Stromal cell of bone marrow (primary cell): ENCODE measurements at places on chromosomes 5 and 9.

- no peak for DNase-seq
Observed at GRCh38 chr5:53733853-53734252, 173.4 kb downstream of the NDUFS4 start.

GRCh38 chr5:142998316-142999020 is 228.3 kb downstream of the ARHGAP26 start:
- no peak for DNase-seq

GRCh38 chr5:76351577-76351976 is 51.5 kb upstream of the IQGAP2 start:
- no peak for DNase-seq

DNA sequence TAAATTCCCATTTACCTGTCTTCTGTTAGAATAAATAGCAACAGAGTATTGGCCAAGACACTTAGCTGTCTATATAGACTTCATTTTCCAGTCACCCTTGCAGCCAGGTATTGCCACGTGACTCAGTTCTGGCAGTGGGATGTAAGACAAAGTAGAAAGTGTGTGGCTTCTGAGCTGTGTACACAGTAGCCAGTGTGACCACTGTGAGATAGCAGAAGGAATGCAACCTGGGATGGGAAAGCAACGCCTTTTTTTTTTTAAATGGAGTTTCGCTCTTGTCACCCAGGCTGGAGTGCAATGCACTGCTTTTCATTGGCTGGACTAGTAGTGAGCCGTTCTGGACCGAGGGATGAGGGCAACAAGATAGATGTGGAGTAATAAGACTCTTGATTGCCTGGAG is 64.5 kb upstream of the UBTD2 start:
- DNase-seq, result no peak

DNA sequence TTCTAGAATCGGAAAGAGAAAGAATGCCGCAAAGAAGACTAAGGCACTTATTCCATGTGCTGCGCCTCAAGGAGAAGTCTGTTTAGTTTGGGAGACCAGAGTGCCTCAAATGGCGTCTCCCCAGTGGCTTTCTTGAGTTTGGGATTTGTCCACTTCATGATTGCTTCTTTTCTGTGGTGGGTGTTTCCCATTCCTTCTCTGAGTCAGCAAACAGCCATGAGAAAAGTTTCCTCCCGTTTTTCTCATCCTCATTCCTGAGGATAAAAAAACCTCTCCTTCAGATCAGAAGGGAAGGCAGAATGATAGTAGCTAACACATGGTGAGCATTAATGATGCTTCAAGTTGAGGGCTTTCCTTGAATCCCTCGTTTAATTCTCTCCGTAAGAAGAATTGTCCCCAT is 275.9 kb upstream of the WWC1 start:
- DNase-seq, result peak; percentile 18

DNA sequence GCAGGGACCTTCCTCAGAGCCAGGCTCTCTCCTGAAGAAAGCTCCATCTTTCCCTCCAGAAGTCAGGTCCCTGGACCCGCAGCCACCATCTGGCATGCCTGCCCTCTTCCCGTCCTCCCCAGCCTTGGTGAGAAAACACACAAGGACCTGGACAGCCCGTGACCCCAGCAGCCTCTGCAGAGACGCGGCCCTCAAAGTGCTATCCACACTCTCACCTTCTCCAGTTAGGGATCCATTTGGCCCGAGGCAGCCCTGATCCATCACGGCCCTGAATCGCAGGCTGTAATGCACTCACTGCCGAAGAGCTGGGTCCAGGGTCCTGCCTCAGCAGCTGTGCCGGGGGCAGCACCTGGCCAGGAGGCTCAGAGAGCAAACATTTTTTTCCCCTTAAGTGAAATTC is 185.1 kb downstream of the OLFM1 start:
- no peak for DNase-seq

DNA sequence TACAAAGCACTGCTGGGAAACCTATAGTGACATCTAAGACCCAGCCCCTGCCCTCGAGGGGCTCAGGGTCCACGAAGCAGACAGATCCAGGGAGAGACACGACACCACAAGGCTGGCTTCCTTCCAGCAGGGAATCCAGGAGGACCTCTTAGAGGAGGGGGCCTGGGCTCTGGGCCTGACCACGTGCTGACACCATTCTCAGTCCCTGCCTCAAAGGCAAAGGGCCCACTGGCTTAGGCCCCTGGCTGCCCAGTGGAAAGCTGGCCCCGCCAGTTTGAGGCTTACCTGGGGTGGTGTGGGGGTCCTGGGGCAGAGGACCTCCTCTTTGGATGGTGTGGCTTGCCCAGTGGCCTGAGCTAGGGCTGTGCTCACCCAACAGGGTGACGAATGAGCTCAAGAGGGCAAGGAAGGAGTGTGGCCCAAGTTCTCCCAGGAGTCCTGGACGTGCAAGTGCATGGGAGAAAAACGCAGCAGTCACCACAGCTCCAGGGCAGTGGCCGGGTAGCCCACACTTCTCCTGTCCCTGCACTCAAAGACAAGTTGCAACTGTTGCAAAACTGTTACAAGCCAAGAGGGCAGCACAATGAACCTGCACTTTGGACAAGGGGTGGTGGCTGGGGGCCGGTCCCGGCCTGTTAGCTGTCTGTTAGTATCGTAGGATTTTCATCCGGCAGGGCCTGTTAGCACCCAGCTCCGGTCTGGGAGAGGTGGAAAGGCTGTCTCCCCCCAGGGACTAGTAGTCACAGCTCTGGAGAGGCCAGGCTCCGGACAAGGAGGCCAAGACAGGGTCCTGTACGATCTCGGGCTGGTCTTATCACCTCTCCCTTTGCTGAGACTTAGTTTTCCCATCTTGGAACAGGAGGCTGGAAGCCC is 1.5 kb upstream of the SARDH start:
- DNase-seq, result no peak

DNA sequence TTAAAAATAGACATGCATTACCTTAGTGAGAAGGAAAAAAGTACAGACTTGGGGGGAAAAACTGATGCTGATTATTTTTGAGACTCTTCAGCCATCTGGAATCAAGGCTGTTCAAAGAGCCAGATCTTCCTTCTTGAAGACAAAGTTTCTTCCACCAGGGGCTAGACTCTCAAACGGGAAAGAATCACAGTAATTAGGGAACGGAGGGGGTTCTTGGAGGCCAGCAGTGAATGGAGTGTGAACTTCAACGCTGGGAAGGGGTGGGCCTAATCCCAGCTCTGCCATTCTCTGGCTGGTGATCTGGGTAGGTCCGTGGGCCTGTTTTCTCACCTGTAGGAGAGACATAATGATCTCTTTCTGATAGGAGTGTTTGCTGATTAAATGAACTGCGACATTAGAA is 21.1 kb upstream of the LHX2 start:
- no peak for DNase-seq

DNA sequence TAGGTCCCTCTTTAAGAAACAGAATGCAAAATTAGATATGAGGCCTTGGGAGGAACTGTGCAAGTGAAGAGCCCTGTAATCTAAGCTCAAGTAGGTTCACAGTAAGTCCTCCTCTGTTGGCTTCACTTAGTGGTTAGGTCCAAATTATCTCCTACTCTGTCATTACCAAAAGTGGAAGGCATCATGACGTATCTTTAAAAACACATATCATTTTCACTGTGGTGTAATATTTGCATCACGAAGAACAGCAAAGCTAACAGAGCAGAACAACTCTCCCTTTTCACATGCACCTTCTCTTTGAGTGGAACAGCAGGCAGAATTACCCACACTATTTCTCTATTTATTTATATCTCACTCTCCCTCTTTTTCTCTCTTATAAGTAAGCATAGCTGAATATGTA is 240.5 kb upstream of the CCNH start:
- DNase-seq, result no peak

- no peak for DNase-seq
Observed at GRCh38 chr5:72651779-72652178, 144.6 kb upstream of the ZNF366 start.

DNA sequence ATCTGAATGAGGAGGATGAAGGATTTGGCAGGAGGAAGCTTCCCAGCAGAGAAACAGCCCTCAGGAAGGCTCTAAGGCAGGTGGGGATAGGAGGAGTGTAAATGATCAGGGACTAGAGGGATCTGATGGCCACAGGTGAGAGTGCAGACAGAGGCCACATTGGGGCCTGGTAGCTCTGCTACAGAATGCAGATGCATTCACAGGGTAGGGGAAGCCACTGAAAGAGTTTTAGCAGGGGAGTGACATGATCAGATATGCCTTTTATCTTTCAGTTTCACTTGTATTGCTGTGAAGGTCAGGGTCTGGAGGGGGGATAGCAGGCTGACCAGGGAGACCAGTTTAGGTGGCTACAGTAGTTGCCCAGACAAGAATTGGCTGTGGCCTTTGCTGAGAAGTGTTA is 3.0 kb downstream of the TXNDC15 start:
- DNase-seq, result no peak

DNA sequence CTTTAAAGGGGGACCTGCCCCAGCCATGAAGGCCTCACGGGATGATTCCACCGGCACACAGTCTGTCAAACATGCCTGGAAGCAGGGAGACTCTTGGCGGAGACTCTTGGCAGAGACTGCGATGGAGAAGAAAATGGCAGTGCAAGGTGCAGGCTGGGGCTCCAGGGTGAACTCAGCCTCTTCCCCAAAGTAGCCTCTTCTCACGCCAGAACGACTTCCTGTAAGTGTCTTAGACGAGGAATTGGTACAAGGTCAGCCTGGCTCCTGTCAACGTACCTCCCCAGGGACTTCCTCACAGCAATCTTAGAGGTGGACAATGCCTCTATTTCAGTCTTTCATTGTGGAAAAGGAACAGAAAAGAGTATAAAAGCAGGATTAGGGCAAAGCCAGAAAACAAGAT is 109.3 kb downstream of the UGCG start:
- no peak for DNase-seq

DNA sequence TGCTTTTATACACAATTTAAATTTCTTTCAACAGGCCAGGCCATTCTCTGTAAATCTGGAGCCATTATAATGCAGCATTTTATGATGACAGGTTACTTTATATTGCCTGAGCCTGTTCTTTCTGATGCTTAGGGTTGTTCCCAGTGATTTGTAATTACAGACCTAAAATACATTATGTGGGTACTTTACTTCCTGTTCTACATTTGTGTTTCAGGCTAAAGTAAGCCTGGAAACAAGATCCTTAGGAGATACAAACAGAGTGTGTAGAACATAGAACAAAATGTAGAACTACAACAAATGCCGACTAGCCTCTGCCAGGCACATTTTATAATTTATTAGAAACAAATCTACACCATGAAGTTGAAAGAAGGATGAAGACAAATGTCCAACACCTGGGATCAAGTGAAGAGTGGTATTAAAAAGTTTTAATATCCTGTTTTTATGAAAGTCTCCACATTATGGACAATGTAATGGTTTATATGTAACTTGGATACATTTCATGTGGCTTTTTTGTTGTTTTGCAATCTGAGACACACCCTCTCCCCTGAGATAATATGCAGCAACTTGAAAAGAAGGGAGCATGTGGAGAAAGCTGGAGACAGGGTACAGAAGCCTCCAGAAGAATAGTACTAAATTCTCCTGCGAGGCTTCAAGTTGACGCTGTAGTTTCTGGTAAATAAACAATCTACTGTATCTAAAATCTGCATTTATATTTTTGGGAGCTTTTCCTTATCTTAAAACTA is 46.9 kb downstream of the VCAN start:
- peak; percentile 34 for DNase-seq

GRCh38 chr9:120830151-120830550 is 12.6 kb downstream of the PSMD5 start:
- no peak for DNase-seq

DNA sequence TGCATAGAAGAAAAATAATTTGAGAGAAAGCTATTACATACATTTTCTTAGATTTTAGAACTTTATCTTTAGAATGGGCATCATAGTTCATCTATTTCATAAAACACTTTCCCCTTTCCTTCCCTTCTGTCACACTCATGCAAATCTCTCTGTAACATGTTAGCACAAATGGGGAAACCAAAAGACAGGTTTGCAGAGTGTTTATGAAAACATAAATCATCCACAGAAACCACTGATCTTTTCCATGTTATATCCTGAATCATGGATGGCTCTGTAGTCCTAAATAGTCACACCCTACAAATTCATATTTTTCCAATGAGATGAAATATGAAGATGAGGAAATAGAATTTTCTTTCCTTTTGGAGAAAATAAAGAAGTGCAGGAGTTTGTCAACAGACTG is 122.9 kb upstream of the PTGER4 start:
- DNase-seq, result no peak

DNA sequence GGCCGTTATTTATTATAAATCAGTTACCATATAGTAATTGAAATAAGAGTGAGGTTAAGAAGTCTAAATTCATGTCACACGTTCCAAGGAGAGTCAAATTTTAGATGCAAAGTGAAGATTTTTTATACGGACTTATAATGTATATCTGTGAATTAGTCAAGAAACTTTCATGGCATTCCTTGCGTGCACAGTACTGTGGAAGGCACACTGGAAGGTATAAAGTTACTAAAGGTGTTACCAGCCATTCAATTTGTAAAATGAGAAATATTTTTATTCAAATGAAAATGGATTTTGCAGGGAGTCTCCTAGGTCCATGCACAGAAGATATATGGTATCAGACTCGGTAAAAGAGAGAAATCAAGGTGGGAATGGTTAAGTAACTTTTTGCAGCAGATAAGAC is 408.1 kb upstream of the CTNND2 start:
- no peak for DNase-seq

DNA sequence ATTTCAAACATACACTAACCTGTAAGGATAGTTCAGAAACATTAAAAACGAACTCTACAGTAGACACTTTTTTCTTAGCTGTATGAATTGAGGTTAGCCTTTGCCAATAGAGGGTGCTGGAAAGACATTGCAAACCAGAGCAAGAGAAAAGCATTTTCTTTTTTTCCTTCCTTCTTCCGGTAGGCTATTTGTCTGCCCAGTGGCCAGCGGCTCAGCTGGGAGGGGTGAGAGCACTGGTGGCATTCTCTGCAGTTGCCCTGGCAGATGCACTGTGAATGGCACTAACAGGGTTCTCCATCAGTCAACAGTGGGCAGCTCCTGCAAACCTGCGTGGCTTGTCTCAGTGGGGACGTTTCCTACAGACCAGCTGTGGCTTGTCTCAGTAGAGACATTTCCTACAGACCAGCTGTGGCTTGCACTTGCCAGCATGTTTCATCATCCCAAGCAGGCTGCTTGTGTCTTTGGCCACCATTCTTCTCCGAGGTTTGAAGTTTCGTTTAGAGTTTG is 984.5 kb upstream of the CDH18 start:
- DNase-seq, result peak; percentile 46

GRCh38 chr5:121189342-121190305 is 662.1 kb upstream of the FTMT start:
- DNase-seq, result peak; percentile 39

DNA sequence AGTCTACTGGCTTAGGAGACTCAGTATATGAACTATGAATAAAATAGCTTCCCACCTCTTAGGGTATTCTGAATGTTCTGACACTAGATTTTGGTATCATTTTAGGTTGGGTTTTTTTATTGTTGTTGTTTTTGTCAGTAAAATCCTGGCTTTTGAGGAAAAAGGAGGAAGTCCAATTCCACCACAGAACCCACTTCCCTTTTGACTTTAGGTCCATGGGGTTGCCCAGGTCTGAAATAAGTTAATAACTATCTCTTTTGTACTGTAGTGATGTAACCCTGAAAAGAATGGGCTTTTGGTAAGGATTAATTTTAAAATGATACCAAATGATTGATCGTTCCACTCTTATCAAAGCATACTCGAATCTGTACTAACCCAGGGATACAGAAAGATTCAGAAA is 29.1 kb upstream of the IL12B start:
- no peak for DNase-seq
